HL-60 (cell line): ENCODE measurements at places on chromosomes 7 and 10.

DNA sequence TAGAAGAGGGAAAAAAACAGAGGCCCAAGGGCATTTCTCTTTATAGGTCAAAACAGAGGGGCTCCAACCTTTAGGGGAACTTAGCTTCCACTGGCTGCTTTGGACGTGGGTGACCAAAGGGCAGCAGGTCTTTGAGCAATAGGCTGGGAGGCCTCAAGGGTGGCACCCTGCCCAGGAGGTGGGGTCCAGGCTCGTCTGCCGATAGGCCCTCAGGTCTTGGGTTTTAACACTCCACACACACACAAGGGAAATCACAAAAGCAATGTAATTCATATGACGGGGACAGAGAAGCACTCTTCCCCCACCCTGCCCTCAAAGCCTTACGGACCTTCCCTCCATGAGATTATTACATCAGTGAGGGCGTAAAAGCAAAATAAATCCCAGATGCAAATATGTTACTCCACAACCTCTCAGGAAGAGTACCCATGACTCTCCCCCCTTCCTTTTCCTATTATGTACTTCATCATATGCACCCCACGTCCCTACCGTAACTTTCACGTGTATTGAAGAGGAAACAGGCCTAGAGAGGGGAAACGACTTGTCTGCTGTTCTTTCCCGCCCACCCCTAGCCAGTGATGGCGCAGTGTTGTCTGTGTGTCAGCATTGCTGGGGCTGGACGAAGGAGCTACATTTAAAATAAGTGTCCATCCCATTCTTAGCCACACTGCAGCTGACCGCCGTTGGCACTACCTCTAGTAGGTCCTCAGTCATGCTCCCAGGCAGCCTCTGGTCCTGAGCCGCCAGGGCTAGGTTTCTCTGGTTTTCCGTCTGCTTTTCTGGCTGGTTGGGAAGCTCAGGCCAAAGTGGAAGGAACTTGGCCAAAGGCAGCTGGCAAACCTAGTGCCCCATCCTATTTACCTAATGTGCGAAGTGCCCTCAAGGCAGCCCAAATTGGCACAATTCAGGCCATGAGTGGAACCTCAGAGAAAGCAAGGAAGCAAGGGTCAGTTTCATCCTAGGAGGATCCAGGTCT is 2.1 kb downstream of the PCBD1 start:
- no peak for DNase-seq

GRCh38 chr7:158734861-158735260 is 30.3 kb upstream of the NCAPG2 start:
- peak; percentile 53 for DNase-seq

GRCh38 chr7:45367026-45367425 is 207.1 kb upstream of the ADCY1 start:
- DNase-seq: no peak

DNA sequence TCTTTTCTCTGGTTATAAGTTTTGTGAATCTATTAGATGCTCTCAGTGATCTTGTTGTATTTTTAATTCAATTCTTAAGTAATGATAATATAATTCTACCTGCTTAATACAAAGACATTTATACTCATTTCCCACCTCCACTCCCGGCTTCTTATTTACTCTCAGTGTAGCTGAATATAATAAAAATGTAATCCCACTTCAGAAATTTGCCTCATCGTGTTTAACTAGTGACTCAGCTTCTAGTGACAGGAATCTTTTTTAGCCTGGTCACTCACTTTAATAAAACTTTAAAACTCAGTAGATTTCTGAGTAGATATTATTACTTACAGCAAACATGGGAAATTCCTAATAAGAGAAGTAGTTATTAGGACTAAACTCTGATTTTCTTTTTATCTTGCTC is 1506.2 kb upstream of the LRRTM3 start:
- DNase-seq: no peak

GRCh38 chr7:495761-496321 is 23.8 kb downstream of the PDGFA start:
- no peak for DNase-seq

DNA sequence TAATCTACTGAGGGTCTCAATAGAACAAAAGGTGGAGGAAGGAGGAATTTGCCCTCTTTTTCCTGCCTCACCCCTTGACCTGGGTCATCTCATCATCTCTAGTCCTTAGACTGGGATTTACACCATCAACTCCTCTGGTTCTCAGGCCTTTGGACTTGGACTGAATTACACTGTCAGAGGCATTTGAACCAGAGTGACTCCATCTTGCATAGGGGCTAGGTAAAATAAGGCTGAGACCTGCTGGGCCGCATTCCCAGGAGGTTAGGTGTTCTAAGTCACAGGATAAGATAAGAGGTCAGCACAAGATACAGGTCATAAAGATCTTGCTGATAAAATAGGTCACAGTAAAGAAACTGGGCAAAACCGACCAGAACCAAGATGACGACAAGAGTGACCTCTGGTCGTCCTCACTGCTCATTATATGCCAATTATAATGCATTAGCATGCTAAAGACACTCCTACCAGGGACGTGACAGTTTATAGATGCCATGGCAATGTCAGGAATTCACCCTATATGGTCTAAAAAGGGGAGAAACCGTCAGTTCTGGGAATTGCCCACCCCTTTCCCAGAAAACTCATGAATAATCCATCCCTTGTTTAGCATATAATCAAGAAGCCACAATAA is 84.0 kb downstream of the C1GALT1 start:
- no peak for DNase-seq

DNA sequence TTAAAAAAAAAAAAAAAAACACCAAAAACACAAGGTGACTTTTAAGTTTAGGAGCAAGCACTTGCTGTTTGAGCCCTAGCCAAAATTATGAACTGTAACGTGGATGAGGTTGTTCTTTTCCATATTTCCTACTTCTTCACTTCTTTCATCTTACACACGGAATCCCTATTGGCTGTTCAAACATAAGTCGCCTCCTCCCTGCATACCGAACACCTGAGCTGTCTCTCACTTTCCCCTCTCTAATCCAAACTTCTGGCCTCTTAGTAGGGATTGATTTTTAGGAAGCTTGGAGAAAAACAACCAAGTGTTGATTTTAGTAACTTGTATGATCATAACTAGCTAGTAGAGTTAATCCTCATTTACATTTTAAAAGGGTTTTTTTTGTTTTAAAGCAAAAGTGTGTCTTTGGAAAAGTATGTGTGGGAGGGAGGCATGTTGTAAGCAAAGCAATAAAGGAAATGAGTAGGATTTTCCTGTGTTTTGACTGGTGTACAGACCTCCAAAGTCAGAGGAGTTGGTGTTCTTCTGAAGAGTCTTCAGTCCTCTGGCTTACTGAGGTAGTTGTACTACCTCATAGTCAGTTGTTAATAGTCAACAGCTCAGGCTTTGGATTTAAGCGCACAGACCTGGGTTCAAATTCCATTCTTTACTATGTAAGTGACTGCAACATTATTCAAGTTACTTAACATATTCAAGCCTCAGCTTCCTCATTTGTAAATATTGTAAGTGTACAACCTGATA is 39.3 kb downstream of the RABGEF1 start:
- no peak for DNase-seq

GRCh38 chr10:42640610-42641229 is 2.4 kb upstream of the ZNF33B start:
- no peak for DNase-seq

GRCh38 chr10:11440250-11441150 is 170.9 kb downstream of the USP6NL start:
- no peak for DNase-seq

GRCh38 chr10:79928028-79928583 is 20.8 kb downstream of the SFTPD start:
- DNase-seq: no peak

DNA sequence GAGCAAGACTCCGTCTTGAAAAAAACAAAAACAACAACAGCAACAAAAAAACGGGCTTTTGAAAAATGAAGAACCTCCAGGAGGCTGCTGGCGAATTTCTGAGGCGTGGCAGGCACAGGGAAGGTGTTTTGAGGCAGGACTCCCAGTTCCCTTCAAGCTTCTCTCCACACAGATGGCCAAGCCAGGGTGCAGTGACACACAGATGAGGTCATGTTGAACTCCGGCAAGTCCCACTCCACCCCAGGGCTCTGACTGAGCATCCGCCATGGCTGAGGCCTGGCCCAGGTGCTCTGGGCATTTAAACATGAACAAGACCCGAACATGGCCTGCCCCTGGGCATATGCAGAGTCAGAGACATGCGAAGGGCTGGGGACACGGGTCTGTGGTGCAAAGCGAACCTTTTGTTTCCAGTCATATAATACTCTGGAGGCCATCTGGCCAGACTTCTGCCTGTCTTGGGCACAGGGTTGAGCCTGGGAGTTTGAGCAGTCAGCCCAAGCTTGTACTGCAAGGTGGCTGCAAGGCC is 514.6 kb upstream of the FOXK1 start:
- no peak for DNase-seq

- DNase-seq: no peak
These were observed 61.8 kb upstream of the SDK1 start for GRCh38 chr7:3239291-3239691.

DNA sequence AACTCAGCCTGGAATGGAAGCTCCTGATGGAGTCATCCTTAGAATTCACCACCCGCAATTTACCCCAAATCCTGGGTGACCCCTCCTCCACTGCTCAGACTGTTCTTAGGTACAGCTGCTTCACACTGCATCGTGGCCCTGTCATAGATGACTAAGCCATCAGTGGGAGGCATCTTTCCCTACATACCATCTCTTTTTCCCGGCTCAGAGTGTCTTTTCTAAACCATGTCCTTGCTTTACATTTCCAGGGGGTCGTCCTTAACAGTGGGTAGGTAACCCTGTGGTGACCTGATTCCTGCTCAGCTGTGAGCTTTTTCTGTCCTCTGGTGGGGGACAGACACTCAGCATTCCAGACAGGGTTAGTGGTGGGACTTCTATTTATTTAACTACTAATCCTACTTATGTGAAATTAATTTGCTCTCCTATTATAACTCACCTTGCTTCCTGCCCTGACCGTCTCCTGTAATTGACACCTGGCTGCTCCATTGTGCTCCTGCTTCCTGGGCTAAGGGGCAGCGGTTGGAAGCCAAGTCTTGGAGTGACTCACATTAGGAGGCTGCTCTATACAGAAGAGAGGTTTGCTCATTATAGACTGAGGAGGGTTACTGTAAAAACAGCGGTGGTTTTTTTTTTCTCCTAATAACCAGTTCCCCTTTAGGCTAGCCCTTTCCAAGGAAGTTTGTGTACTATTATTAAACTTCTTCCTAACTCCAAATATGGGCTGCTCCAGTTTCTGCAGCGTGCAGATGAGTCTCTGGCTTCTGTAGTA is 40.6 kb downstream of the PYROXD2 start:
- no peak for DNase-seq

- peak; percentile 18 for DNase-seq
These were observed 266.0 kb downstream of the GRID1 start for GRCh38 chr10:86100581-86101061.

GRCh38 chr7:124843336-124843735 is 77.7 kb upstream of the GPR37 start:
- peak; percentile 39 for DNase-seq

- no peak for DNase-seq
These were observed 2.7 kb downstream of the BAG3 start for GRCh38 chr10:119653916-119654315.

- no peak for DNase-seq
These were observed 385.8 kb upstream of the SMIM30 start for GRCh38 chr7:113504142-113504541.

GRCh38 chr7:126202177-126202576 is 1050.6 kb downstream of the GRM8 start:
- no peak for DNase-seq

DNA sequence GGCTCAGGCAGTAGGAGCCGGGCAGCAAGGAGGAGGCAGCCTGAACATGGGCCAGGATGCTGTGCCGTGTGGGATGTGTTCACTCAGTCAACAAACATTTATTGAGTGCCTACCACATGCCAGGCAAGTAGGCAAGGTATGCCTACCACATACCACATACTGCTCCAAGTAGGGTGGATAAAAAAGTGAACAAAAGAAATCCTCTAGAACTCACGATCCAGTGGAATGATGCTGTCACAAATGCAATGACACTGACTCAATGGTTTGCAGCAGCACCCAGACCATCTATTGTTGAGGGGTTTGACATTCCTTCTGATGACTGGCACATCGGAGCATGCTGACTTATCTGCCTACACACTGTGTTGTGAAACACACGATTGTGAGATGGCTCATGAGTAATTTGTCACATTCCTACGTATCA is 413.5 kb downstream of the NRG3 start:
- DNase-seq: no peak

- DNase-seq: no peak
These were observed at the start of gene EPHB4 for GRCh38 chr7:100827330-100828226. Gene EPHB4, minus strand, starts transcription at chr7:100827523. Its CDS starts 493 bp downstream, at chr7:100827030.

GRCh38 chr10:101781984-101782810 is 1.0 kb downstream of the NPM3 start:
- DNase-seq: no peak

DNA sequence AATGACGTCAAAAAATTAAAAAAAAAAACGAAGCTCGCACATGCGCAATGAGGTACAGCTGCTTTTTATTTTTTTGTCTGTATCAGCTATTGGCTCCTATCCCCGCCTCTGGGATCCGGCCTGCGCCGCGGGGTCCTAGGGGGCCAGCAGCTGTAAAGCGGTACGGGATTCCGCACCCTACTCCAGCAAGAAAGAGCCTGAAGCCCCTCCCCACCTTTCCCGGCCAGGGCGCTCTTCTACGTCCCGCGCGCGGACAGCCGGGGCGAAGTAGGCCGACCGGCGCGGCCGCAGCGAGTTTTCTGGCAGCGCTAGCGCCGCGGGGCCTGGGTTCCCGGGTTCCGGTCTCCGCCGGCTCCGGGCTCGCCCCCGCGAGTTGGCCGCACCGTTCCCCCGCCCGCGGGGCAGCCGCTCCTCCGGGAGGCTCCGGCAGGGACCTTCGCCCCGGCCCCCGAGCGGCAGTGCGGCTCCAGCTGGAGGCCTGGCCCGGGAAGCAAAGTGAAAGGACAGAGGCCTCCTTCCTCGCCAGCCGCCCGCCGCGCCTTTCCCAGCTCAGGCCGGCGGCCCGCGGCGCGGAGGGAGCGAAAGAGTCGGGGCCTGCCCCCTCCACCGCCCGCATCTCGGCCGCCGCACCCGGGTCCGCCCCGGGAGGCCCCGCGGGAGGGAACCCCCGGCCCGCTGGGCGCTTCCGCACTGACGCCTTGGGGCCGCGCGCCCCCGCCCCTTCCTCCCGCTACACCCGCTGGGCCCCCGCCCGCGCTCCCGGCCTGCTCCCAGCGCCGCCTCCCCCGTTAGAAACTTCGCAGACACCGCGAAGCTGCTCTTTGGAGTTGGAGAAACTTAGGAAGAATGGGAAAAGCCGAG is 4.7 kb upstream of the SPAG6 start:
- no peak for DNase-seq

DNA sequence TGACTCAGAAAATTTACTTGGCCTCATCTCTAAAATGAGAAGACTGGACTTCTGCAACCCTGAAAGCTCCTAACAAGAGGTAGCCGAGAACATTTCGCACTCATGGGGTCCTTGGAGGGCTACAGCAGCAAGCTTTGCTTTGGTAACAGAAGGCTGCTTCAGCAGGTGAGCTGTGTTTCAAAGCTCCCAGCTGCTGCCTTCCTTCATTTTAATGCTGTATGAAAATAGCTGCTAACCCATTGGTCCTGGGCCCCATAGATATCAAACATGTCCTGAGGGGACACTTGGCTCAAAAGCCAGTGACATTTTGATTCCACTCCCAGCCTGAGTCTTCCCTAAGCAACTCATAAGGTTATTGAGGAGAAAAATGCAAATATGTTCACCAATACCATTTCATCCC is 14.3 kb upstream of the MALSU1 start:
- DNase-seq: no peak

- DNase-seq: no peak
These were observed 168.3 kb upstream of the PPP1R3A start for GRCh38 chr7:114086914-114087652.
